ENCODE measurements at places on chromosomes 4 and X.

DNA sequence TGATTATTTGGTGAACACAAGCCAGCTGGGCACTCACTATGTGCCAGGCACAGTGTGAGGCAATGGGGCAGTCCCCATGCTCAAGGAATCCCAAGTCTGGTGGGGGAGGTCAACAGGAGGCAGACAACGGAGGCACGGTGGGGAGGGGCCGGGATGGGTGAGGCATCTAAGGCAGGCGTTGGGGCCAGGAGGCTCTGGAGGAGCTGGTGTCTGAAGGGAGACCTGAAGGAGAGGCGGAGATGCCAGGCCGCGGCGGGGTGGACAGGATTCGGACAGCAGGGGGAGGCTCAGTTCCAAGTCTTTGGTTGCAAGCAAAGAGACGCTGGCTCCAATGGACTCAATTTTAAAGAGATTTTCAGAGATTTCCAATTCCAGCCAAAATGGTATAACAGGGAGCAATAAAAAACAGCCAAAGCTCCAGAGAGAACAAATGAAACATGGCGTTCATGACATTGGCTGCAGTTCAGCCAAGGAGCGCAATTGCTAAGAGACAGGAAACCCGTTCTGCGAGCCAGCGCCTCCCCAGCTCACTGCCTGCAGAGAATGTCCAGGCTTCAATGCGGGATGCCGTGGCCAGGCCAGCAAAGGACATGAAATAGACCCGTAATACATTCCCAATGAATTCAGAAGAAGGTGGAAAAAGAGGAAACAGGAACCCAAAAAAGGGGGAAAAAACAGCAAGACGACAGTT is 105.2 kb upstream of the LRPAP1 start:
- DNase-seq: peak; percentile 40

GRCh38 chr4:145681956-145682355 is 2.0 kb downstream of the C4orf51 start:
- no peak for DNase-seq

- DNase-seq: no peak
These were observed 60.2 kb upstream of the MAOA start for GRCh38 chrX:43595931-43596330.

DNA sequence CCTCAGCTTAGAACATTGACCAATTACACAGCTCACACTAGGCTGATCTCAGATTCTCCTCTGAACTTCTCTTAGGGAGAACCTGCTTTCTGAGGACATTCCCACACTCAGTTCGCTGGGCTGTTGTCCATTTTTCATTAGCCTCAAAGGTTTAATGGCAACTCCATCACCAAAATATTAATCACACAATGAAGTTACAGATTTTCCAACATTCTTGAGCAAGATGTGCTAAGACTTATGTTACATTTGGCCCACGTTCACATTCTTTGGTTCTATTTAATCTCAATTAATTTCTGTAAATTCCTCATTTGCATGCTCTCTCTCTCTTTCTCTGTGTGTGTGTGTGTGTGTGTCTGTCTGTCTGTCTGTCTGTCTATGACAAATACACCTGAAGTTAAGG is 82.3 kb upstream of the EDNRA start:
- DNase-seq: no peak

GRCh38 chr4:4432341-4433125 is 45.6 kb downstream of the NSG1 start:
- no peak for DNase-seq
